ENCODE measurements at places on chromosomes 4 and X.

- DNase-seq = no peak
Observed at GRCh38 chrX:123878252-123878721, 18.4 kb downstream of the XIAP start.

GRCh38 chr4:13704035-13704434, 76.5 kb upstream of the BOD1L1 start:
- DNase-seq = no peak

DNA sequence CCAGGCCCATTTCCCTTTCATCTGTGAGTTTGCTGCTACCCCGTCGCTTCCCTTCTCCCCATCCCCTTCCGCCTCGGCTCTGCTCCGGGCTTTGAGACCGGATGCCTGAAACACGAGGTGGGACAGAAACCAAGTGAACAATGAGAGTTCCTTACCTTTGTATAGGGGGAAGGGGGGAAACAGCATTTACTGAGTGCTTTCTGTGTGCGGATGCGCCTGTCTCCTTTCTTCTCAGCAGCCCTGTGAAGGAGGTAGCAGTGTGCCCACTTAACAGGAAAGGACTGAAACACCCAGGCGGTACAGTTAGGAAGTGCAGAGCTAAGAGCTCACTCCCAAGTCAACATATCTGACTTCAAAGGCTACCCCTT, 43.2 kb upstream of the TMSB15B start:
- no peak for DNase-seq

DNA sequence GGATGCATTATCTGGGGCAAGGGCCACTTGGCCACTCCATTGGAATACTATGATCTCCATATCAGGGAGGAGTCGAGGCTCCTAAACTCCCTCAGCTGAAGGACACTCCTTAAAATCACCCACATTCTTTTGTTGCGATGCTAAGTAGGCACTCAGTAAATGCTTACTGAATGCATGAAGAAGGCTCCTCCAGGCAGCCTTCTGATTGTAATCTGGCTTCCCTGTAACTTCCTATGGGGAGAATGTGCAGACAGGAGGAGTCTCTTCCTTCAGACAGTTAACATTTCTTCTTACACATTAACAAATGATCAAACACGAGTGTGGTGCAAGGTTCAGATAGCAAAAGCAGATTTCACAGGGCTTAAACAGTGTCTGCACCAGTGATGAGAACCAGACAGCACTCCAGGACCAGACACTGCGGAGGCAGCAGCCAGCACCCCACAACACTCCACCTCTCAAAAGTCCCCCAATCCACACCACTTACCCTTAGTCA, 21.4 kb upstream of the USO1 start:
- DNase-seq = no peak

All from NCI-H1048 (cell line).